Testis (tissue), 5 donors: ENCODE measurements at places on chromosomes 3 and 15. TPM values are rescaled to one million over a fixed set of nuclear protein-coding genes. Genes with fewer than 3 reads are reported as not detected.

Gene CPN2
- 1.1 TPM for total RNA-seq

Gene MYZAP
- total RNA-seq = 6.8 TPM

DNA sequence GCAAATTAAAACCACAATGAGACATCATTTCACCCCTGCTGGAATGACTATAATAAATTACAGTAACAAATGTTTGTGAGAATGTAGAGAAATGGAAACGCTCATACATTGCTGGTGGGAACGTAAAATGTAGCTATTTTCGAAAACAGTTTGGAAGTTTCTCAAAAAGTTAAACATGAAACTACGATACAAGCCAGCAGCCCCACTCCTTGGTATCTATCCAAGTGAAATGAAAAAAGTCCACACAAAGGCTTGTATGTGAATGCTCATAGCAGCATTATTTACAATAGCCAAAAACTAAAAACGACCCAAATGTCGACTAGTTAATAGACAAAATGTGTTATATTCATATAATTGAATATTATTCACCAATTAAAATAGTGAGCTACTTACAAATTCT lies 22.9 kb upstream of the CFAP20DC start:
- no peak for DNase-seq
- H3K36me3 ChIP-seq = no peaks in the 10 kb centered on the region
- H3K4me1 ChIP-seq = no peaks in the 10 kb centered on the region
- H3K4me3 ChIP-seq = no peak overlapping the region

DNA sequence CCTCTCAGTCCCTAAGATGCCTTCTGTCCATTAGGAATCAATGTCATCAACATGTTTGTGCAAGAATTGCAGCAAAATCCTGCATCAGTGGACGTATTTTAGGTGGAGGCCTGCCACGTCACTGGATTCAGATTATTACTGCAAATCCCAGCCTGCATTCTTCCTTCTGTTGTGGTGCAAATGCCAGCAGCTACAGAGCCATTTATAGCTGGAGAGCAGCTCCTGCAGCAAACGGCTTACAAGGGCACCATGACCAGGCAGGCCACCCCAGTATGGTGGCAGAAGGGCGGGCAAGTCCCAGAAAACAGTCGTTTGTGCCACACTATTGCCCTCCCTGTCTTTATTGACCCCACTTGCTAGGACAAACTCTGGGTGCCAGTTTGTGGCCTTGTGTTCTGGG lies 74.7 kb downstream of the SNRK start:
- DNase-seq = no peak
- H3K4me3 ChIP-seq = no peak overlapping the region
- no peaks in the 10 kb centered on the region for H3K27me3 ChIP-seq
- H3K4me1 ChIP-seq = no peaks in the 10 kb centered on the region
- no peak overlapping the region for H3K27ac ChIP-seq
- H3K36me3 ChIP-seq = no peaks in the 10 kb centered on the region

- H3K4me3 ChIP-seq = no peak overlapping the region
- no peak for DNase-seq
- H3K27me3 ChIP-seq = no peaks in the 10 kb centered on the region
- H3K27ac ChIP-seq = no peak overlapping the region
These were observed 177.7 kb upstream of the MCTP2 start for GRCh38 chr15:94053626-94054025.

GRCh38 chr3:130565224-130565623 lies 48.2 kb downstream of the COL6A6 start:
- H3K27ac ChIP-seq = no peak overlapping the region
- peaks cover 6% of the 10 kb centered on the region for H3K4me1 ChIP-seq
- H3K4me3 ChIP-seq = no peak overlapping the region
- DNase-seq = no peak

GRCh38 chr3:190608850-190609589 lies 95.1 kb downstream of the IL1RAP start:
- H3K4me3 ChIP-seq = no peak overlapping the region
- H3K36me3 ChIP-seq = no peaks in the 10 kb centered on the region
- H3K27ac ChIP-seq = no peak overlapping the region
- H3K4me1 ChIP-seq = no peaks in the 10 kb centered on the region
